Naive thymus-derived CD4-positive, alpha-beta T cell (primary cell): ENCODE measurements at places on chromosomes 2 and 18. TPM values are rescaled to one million over a fixed set of nuclear protein-coding genes. Genes with fewer than 3 reads are reported as not detected.

- DNase-seq = peak; percentile 27
Measured at GRCh38 chr2:102753563-102754159, 8.2 kb upstream of the TMEM182 start.

DNA sequence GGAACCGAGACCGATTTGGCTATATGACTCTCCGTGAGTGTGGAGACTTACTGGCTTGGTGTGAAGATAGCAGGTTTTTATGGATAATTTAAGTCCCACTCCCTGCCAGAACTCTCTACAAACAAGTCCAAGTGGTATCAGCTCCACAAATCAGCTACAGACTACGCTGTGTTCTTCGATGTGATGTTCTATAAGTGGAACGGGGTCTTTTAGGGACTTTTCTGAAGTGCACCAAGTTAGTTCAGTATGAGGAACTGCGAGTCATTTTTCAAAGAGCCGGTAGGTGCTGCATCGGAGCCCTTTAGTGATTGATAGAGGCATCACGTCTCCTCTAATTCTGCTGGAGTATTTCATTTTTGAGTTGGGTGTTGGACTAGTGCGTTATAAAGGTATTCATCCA is 107.1 kb downstream of the TSHZ1 start:
- no peak for DNase-seq

The SLC5A6 gene
- polyA plus RNA-seq = 21.7 TPM

DNA sequence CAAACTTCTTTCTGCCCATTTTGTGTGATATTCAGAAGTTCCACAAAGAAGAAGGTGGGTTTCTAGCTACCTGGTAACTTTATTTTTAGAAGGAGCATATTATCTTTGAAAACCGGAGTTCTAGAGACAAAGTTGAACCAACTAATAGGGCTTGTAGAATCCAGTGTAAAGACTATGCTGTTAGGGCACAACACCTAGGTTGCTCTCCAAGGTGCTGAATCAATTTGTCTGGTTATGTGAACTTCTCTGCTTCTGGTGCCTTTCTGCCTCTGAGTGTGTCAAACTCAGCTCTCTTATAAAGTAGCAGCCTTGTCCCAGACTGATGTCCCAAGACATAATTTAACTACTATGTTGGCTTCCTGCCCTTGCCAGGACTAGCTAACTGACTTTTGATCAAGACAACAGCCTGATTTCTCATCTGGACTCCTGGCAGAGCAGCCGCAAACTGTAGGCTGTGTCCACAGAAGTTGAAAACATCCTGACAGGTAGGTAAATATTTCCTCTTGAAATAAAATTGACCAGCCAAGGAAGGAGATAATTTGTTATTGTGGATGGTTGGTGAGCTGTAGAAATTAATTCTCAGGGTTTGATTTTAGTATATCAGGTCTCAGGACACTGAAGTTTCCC is 119.4 kb downstream of the CYRIA start:
- DNase-seq = no peak

The SERPINB7 gene
- not detected for polyA plus RNA-seq

GRCh38 chr2:181165199-181165868 is 184.9 kb downstream of the UBE2E3 start:
- DNase-seq = no peak

- no peak for DNase-seq
Measured at GRCh38 chr2:179773986-179774385, 87.4 kb downstream of the ZNF385B start.

GRCh38 chr18:62070302-62070701 is 116.6 kb downstream of the PIGN start:
- DNase-seq = no peak

DNA sequence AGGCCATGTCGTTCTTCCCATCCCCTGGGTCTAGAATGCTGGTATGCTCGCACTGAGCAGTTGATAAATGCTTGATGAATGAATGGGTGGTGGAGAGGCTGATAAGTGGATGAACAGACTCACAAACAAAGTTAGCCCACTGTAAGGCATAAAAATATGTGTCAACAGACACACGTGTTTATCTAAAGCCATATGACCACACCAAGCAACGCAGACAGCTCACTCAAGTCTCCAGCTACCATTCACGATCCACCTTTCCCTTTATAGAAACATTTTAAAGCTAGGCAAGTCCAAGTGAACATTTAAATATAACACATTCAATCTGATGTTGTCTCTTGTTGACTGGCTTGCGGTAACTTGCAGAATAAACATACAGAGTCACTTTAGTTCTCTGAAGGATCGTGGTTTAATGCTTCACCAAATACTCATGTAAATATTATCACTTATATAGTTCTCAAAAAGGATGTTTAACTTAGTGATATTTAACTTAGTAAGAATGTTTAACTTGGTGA is 105.5 kb downstream of the NOL10 start:
- DNase-seq = no peak

GRCh38 chr2:71643674-71644357 is 190.5 kb downstream of the DYSF start:
- DNase-seq = no peak

DNA sequence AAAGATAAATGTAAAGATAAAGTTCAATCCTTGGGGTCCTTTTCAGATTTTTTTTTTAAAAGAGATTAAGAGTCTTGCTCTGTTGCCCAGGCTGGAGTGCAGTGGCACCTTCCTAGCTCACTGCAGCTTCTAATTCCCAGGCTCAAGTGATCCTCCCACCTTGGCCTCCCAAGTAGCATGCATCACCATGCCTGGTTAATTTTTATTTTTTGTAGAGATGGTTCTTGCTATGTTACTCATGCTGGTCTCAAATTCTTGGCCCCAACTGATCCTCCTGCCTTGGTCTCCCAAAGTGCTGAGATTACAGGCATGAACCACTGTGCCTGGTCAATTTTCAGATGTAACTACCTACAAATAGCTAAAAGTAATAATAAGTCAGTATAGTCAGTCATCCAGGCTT is 21.1 kb downstream of the NFE2L2 start:
- DNase-seq = no peak

DNA sequence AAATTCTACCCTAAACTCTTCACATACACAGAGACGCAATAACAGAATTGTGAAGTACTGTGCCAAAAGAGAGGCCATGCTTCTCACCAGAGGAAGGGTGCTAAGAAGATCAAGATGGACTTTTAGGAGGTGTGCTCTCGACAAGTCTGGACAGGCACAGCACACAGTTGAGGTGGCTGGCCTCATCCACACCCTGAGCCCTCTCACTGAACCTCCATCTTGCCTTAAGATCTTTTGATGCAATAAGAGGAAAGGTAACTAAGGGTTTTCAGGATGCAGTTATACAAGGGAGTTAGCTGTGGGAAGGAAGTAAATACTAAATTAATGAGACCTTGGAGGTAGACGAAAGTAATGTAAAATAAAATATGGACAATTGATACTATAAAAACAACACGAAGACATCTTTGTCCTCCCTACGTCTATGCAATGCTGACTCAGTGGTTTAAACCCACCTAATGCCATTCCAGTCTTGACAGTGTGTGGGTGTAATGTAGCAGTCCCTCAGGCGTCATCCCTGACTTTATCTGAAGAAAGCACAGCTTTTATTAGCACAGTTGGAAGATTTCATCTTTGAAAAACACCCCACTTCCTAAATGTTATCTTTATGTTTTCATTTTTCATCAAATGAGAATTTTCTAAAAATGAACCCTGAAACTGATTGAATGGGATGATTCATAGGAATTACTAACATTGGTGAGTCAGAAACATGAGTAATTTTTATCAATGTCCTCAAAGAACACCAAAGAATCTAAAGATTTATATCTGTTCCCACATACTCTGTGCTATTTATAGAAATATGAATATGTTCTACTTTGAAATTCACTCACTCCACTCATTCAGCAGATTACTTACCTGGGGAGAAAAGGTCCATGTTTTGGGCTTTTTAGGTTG is 34.0 kb upstream of the MALL start:
- DNase-seq = no peak

- DNase-seq = peak; percentile 32
Measured at GRCh38 chr2:86221066-86221684, 21.9 kb downstream of the MRPL35 start.

DNA sequence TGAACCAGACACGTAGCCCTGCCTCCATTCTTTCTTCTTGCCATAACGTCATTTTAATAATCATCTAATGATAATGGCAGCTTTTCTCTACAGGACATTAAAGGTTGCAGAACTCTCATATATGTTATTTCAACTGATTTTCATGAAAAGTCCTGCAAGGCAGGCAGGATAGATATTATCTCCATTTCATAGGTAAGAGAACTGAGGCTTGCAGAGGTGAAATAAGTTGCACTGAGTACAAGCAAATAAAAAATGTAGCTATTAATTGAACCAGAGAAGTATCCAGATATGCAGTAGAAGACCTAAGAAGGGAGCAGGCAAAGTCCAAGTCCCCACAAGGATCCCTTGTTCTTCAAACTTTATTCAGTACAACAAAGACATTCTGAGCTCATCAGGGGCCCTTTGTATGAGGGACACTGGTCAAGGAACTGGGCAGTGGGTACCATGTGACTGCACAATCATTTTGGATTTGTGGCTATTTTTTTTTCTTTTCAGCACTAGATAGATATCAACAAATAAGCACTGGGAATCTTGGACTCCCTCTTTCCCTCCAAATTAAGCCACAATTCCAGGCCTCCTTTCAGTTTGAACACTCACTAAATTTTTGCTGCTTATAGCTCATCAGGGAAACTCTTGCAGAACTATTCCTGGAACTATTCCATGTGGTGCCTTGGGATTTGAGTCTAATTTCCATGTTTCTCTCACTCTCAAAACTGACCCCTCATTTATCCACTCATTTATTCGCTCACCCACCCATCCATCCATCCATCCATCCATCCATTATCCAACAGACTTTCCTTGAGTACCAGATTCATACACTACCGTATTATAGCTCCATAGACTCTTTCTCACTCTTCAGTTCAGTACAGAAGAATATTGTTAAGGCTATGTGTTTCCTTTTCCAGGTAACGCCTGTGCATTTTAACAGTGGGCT is 44.6 kb downstream of the APOB start:
- no peak for DNase-seq

DNA sequence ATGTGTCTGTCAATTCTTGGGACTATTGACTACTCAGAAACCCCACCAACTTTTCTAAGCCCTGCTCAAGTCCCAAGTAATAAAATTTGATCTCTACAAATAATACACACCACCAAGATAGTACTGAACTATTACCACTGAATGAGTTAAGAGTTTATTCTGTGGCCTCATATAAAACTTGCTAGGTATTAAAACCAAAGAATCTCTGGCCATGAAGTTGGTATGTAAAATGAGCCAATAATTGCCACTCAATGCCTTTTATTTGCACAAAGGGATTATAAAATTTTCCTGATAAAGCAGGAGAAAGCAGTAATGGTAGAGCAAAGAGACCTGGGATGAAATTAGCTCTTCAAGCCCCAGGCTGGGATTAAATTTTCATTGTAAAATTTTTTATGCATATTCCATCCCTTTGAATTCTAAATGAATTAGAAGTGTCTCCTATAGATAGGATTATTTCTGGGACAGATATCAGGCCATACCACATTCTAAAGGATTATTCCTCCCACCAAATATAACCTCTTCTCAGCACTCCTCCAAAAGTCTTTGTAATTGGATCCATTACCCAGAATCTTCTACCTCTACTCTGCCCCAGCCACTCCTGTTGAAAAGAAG is 450.5 kb upstream of the ACVR2A start:
- no peak for DNase-seq

DNA sequence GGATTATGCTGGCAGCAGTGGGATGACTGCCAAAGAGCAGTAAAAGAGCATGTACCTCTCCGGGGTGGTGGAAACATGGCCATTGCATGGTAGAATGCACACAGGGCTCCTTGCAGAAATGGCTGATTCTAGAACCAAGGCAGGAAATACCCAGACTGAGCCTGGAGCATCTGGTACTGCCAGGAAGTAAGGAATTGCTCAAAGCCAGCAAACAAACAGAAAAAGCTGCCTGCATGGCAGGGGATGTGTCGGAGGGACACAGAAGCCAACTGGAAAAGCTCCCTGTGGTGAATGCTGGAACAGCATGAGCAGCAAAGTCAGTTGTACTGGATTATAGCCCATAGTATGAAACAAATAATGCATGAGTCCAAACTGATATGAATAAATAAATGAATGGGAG is 78.0 kb upstream of the NFATC1 start:
- DNase-seq = no peak

The RNF144A gene
- 21.2 TPM for polyA plus RNA-seq

GRCh38 chr18:13175266-13175665 is 43.3 kb upstream of the LDLRAD4 start:
- no peak for DNase-seq

The GKN1 gene
- polyA plus RNA-seq = not detected

The LIMS3 gene
- 2.6 TPM for polyA plus RNA-seq

DNA sequence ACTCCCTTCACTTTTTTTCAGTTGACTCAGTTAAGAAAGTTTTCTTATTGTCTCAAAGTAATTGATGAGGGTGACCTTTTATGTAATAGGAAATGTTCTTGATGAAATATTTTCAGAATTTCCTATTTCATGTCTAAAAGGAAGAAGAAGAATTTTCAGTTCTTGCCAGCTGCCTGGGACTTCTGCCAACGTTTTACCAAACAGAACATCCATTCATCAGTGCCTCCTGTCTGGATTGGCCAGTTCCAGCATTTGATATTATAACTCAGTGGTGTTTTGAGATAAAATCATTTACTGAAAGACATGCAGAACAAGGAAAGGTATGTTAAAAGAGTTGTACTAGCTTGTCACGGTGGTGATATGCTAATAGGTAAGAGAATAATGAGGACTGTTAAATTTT is 104.7 kb upstream of the MYO3B start:
- DNase-seq = no peak

GRCh38 chr2:188668017-188668680 is 306.0 kb upstream of the COL3A1 start:
- no peak for DNase-seq

The AKAIN1 gene
- not detected for polyA plus RNA-seq

DNA sequence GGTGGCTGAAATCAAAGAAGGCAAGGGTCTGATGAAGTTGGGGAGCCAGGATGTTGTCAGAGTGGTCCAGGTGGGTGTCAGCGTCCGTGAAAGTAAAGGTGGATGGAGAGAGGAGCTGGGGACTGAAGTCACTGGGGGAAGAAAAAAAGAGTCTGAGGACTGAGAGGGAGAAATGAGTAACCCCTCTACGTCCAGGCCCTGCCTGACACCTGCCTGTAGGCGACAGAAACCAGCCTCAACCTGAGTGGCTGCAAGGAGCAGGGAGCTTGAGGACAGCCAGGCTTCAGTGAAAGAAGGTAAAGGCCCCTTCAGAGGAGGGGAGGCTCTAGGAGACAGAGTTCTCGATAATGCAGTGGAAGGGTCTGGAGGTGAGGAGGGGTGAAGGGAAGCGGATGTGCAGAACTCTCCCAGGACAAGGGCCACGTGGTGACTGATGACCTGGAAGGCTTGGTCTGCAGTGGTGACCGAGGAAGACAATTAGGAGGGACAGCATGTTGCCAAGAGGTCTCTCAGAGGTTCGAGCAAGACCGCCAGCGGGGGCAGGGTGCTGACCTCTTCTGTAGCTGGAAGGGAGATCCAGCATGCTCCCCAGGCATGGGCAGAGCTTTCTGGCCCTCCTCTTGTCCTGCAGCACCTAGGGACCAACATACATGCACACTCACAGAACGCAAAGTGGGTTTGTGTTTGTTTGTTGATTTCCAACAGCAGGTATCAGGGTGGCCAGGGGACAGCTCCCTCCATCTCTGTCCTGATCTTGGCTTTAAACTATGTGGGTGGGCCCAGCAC is 86.6 kb upstream of the TMEM247 start:
- DNase-seq = peak; percentile 18

The NOL4 gene
- polyA plus RNA-seq = not detected
